ENCODE measurements at places on chromosomes 2 and 18.

- no peak for DNase-seq
Observed at GRCh38 chr2:231182513-231182899, 15.9 kb upstream of the ARMC9 start.

DNA sequence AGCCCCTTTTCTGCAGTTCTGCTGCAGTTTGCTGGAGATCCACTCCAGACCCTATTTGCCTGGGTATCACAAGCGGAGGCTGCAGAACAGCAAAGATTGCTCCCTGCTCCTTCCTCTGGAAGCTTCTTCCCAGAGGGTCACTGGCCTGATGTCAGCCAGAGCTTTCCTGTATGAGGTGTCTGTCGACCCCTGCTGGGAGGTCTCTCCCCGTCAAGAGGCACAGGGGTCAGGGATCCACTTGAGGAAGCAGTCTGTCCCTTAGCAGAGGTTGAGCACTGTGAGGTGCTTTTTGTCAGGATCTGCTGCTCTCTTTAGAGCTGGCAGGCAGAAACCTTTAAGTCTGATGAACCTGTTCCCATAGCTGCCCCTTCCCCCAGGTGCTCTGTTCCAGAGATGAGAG is 42.0 kb upstream of the MYL1 start:
- no peak for DNase-seq

GRCh38 chr2:58271826-58272225 is 30.7 kb upstream of the FANCL start:
- DNase-seq: no peak

DNA sequence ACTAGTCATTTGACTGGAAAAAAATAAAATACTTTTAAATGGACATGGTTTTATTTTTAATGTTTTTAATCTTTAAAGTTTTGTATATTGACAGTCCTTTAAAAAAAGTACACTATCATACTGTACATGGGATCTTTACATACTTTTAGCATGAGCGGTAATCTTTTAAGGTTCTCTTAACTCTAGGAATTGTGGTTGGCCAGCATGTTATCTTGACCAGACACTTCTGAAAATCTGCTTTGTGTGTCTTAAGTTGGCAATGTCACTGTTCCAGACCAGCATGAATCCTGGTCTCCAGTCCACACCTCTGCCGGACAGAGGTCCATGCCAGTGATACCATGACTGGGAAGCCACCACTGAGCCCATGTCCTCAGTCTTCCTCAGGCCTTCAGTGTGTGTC is 17.7 kb downstream of the ITGB1BP1 start:
- no peak for DNase-seq

DNA sequence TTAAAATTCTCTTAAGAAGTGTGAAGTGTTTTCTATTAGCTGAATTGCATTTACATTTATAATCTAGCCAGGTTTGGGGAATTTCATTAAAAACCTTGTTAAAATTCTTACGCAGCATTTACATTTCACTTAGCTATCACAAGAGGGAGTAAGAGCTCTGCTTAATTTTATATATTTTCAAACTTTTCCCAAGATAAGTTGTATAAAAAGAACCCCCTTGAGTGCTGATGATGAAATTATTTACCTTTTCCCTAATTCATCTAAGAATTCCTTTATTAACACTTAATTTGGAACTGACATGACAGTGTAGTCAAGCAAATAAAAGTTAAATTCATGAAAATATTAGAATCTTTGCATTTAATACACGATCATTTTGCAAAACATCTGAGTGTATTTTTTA is 54.2 kb upstream of the ZSWIM2 start:
- no peak for DNase-seq

GRCh38 chr2:53516650-53517049 is 251.0 kb upstream of the CHAC2 start:
- no peak for DNase-seq

- DNase-seq: no peak
Observed at GRCh38 chr2:38602136-38602731, 494 bp downstream of the HNRNPLL start.

DNA sequence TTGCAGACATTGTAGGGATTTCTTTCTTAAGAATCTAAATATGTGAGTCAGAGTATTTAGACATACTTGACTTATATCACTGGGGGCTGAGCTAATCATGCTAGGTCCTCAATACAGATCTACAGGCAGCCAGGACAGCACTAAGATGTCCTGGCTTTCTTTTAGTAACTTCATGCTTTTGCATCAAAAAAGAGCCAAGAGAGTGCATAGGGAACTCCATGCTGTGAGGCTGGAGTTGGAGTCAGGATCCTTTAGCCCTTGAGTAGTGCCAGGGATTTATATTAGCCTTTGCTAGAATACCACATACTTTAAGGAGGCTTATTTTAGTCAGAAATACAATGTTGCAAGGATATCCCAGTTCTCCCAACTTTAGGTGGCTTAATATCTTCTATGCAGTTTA is 289.7 kb downstream of the CCDC85A start:
- DNase-seq: no peak

All from T-helper 22 cell (primary cell).